Renal cortical epithelial cell (primary cell): ENCODE measurements at places on chromosomes 2 and 18.

DNA sequence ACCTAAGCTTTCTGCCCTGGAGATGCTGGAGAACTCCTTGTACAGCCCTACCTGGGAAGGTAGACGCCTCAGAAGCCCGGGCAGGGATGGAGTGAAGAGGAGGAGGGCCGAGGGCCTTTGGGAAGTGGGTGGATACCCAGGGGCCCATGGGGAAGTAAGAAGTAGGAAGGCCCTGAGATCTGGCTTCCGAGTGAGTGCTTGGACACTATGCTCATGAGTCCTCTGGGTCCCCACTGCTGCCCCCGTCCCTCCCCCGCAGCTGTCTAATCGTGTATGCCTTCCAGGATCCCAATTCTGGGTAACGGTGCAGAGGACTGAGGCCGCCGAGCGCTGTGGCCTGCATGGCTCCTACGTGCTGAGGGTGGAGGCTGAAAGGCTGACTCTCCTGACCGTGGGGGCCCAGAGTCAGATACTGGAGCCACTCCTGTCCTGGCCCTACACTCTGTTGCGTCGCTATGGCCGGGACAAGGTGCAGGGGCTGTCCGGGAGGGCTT, 1.1 kb downstream of the DOK1 start:
- DNase-seq: no peak

DNA sequence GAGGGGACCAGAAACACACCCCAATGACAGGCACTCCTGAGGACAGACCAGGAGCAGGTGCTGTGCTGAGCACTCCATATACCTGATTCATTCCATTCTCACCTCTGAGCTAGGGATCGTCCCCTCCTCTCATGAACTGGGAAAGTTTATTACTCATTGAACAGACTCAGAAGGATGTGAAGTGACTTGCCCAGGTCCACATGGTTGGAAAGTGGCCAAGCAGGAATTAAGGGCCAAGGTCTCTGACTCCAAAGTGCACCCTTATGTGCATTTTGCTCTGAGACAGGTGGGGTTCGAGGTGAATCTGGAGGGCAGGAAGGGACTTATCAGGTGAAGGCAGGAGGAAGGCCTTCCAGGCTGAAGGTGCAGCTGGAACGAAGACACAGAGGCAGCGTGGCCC, 25.1 kb upstream of the PLB1 start:
- DNase-seq: no peak

DNA sequence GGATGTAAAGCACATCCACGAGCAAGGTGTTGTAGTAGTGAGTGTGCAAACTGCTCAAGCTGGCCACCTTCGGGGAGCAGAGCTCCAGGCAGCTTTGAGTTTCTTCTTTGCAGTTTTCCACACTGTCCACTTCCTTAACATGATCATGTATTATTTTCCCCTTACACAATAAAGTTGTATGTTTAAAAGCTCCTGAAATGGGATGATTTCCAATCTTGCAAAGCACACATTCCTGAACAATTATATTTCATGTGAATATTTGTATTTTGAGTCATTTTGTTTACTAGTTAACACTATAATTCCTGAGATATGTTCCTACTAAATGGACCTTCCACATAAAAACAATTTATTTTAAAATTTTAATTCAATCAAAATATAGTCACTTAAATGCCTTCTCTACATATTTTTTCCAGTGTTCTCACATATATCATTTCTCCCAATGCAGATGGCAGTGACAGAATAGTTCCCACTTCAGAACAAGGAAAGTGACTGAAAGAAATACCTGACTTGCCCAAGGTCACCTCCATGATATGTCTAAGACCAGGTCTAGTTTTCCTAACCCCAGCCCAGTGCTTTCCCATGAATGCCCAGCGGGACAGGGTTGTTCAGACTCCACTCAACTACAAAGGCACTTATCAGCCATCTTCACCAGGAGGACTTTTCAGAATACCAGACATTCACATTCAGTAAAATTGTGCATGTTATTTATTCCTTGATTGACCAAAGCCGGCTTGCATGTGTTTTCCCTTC, 5.5 kb downstream of the CYB5A start:
- no peak for DNase-seq

DNA sequence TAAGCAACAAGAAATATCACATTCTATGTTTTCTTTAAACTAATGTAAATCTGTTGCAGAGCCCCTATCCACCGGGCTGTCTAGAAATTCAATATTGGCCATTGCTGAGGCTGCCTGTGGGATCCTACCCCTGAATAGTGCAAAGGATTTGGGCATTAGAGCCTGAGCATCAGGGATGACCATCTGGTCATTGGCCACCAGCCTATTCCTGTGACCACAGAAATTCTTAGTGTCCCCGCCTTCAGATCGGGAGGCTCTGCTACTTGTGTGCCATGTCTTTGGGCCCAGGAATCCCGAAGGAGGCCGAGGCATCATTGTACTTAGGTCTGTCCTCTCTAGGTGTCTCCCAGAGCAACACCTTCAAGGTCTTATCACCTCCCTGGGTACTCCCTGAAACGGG, 73.8 kb downstream of the HRH4 start:
- DNase-seq: no peak

GRCh38 chr2:23659773-23660172, 267.1 kb downstream of the ATAD2B start:
- DNase-seq: no peak

GRCh38 chr2:165406173-165406572, 63.3 kb upstream of the CSRNP3 start:
- DNase-seq: peak; percentile 49

DNA sequence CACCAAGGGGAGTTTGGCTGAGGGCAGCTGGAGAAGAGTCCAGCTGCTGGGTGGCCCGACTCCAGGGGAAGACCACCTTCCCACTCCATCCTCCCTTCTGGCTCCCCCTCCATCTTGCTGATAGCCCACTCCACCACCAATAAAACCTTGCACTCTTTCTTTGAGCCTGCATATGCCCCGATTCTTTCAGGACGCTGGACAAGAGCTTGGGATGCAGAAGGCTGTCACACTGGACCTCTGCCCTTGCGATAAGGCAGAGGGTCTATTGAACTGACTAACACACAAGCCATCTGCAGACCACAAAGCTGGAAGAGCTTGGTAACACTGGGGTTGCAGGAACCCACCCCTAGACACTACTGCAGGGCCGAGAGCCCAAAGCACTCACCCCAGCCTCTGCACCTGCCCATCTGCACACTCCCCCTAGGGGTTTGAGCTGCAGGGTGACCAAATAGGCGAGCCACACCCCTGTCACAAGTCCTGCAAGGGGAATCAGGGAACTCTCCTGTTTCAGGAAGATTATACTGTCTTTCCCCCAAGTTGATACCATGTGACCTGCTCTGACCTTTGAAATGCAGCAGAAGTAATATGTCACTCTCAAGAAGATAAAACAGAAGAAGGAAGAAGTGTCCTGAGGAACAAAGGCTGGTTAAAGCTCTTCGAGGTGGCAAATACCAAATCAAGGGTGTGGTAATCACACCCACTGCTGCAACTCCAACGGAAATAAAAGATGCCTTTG, 70.5 kb downstream of the SMAD4 start:
- DNase-seq: no peak
